ENCODE measurements at places on chromosomes 2 and 18. TPM values are rescaled to one million over a fixed set of nuclear protein-coding genes. Genes with fewer than 3 reads are reported as not detected.

- H3K27ac ChIP-seq: no peak overlapping the region
- H3K4me1 ChIP-seq: peaks cover 7% of the 10 kb centered on the region
- no peaks in the 10 kb centered on the region for H3K27me3 ChIP-seq
Observed at GRCh38 chr2:222635295-222635694, 20.6 kb downstream of the FARSB start.

- DNase-seq: peak; percentile 22
- no peaks in the 10 kb centered on the region for H3K36me3 ChIP-seq
- no peak overlapping the region for H3K27ac ChIP-seq
- peak overlapping the region; percentile 62 for H3K4me3 ChIP-seq
- H3K27me3 ChIP-seq: no peaks in the 10 kb centered on the region
- H3K4me1 ChIP-seq: peaks cover 12% of the 10 kb centered on the region
Observed at GRCh38 chr2:25981596-25982272, 563 bp downstream of the KIF3C start.

GRCh38 chr18:38606841-38607240 lies 1041.2 kb upstream of the CELF4 start:
- no peaks in the 10 kb centered on the region for H3K36me3 ChIP-seq
- H3K4me3 ChIP-seq: no peak overlapping the region
- H3K27me3 ChIP-seq: no peaks in the 10 kb centered on the region
- no peak for DNase-seq
- peaks cover 4% of the 10 kb centered on the region for H3K4me1 ChIP-seq

- no peak overlapping the region for H3K27ac ChIP-seq
- H3K27me3 ChIP-seq: no peaks in the 10 kb centered on the region
- no peak for DNase-seq
- no peaks in the 10 kb centered on the region for H3K4me1 ChIP-seq
Observed at GRCh38 chr2:43538034-43538670, 57.7 kb downstream of the THADA start.

- no peak overlapping the region for H3K27ac ChIP-seq
- H3K4me3 ChIP-seq: no peak overlapping the region
- no peaks in the 10 kb centered on the region for H3K36me3 ChIP-seq
- no peaks in the 10 kb centered on the region for H3K4me1 ChIP-seq
- no peak for DNase-seq
Observed at GRCh38 chr2:149160701-149161217, 122.3 kb downstream of the LYPD6B start.

DNA sequence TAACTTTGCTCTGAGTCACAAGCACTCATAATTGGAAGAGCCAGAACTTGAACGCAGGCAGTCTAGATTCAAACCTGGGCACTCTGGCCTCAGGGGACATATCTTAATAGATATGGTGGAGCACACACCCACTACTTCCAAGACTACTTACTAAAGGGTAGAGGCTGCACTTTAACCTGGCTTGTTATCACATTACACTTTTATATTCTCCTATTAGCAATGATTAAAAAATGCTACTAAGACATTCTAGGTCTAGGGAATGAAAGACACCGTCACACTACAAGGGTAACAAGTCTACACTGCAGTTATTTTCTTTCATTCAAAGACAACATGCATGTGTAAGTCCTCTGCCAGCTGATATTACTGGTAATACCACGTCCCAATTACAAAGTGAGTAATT lies 258.8 kb downstream of the ZNF521 start:
- H3K36me3 ChIP-seq: no peaks in the 10 kb centered on the region
- H3K4me3 ChIP-seq: no peak overlapping the region
- no peaks in the 10 kb centered on the region for H3K27me3 ChIP-seq
- peak overlapping the region; percentile 42 for H3K27ac ChIP-seq
- no peaks in the 10 kb centered on the region for H3K4me1 ChIP-seq

DNA sequence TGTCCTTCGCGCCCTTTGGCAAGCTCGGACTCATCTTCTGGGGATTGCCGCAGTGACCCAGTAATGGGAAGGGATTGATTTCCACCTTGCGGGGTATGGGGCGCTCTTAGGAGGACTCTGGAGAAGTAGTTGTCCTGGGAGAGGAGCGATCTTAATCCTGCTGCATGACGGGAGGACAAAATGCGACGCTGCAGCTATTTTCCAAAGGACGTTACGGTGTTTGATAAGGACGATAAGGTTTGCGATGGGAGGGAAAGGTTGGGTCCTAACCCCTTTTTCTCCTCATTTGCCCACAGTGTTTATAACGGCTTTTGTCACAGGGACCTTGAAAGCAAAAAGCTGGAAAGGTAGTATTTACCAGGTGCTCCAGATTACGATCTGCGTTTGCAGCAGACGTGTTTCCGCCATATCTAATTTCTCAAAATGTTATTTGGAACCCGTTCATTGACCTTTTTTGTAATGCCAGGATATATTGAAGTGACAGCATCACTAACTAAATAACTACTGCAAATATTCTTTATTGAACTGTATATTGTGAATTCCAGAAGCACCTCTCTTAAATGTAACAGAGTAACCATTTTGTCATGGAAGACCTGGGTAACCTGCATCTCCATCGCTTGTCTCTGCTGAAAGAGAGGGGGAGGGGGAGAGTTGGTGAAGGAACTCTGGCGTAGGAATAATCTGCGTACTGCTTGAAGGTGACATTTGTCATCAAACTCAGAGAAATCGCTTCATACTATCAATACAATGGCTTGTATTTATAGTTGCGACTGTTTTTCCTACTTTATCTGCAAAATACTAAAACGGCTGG lies 590 bp downstream of the MDH1 start:
- H3K4me1 ChIP-seq: peaks cover 24% of the 10 kb centered on the region
- H3K27me3 ChIP-seq: no peaks in the 10 kb centered on the region
- no peak for DNase-seq
- no peaks in the 10 kb centered on the region for H3K36me3 ChIP-seq

- no peaks in the 10 kb centered on the region for H3K36me3 ChIP-seq
- no peaks in the 10 kb centered on the region for H3K4me1 ChIP-seq
- no peaks in the 10 kb centered on the region for H3K27me3 ChIP-seq
- DNase-seq: no peak
Observed at GRCh38 chr18:77316008-77316407, 66.4 kb downstream of the GALR1 start.

DNA sequence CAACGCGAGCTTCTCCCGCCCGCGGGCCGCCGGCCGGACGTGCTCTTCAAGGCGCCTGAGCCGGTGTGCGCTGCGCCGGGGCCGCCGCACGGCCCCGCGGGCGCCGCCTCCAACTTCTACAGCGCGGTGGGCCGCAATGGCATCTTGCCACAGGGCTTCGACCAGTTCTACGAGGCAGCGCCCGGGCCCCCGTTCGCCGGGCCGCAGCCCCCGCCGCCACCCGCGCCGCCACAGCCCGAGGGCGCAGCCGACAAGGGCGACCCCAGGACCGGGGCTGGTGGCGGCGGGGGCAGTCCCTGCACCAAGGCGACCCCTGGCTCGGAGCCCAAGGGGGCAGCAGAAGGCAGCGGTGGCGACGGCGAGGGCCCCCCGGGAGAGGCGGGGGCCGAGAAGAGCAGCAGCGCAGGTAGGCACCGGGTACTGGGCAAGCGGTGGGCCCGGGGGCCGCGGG lies 676 bp downstream of the HOXD11 start:
- DNase-seq: no peak
- H3K4me3 ChIP-seq: peak overlapping the region; percentile 27
- H3K36me3 ChIP-seq: no peaks in the 10 kb centered on the region
- H3K27ac ChIP-seq: no peak overlapping the region
- peaks cover 91% of the 10 kb centered on the region for H3K27me3 ChIP-seq

DNA sequence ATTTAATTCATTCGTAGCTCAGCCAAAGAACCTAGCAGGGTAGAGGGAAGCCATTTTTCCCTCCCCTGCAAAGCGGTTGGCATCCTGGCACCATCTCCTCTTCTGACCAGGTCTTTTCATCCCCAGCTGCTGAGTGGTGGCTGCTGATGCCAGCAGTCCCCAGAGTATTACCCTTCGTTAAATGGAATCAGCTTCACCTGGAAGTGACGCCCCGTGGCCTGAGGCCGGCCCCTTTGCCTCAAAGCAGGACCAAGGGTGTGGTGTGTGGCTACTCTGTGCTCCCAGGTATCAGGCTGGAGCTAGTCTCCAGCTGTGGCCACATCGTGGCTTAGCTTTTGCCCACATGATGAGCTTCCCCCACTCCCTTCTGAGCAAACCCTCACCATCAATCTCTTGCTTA lies 12.3 kb upstream of the SP100 start:
- H3K36me3 ChIP-seq: peaks cover 2% of the 10 kb centered on the region
- no peak for DNase-seq
- no peaks in the 10 kb centered on the region for H3K27me3 ChIP-seq
- H3K4me1 ChIP-seq: no peaks in the 10 kb centered on the region

GRCh38 chr2:53463806-53464726 lies 303.5 kb upstream of the CHAC2 start:
- DNase-seq: no peak
- H3K4me1 ChIP-seq: no peaks in the 10 kb centered on the region
- no peaks in the 10 kb centered on the region for H3K36me3 ChIP-seq
- H3K27ac ChIP-seq: no peak overlapping the region
- H3K27me3 ChIP-seq: no peaks in the 10 kb centered on the region

GRCh38 chr2:36502081-36502480 lies 95.9 kb downstream of the FEZ2 start:
- H3K36me3 ChIP-seq: no peaks in the 10 kb centered on the region
- no peaks in the 10 kb centered on the region for H3K4me1 ChIP-seq
- no peak overlapping the region for H3K27ac ChIP-seq
- DNase-seq: no peak
- H3K27me3 ChIP-seq: no peaks in the 10 kb centered on the region

GRCh38 chr2:12702168-12703121 lies 14.3 kb upstream of the TRIB2 start:
- H3K4me3 ChIP-seq: no peak overlapping the region
- DNase-seq: no peak
- no peak overlapping the region for H3K27ac ChIP-seq
- H3K36me3 ChIP-seq: no peaks in the 10 kb centered on the region

GRCh38 chr2:48944956-48945355 lies 189.4 kb upstream of the LHCGR start:
- H3K4me3 ChIP-seq: no peak overlapping the region
- H3K4me1 ChIP-seq: no peaks in the 10 kb centered on the region
- no peak overlapping the region for H3K27ac ChIP-seq
- DNase-seq: no peak

DNA sequence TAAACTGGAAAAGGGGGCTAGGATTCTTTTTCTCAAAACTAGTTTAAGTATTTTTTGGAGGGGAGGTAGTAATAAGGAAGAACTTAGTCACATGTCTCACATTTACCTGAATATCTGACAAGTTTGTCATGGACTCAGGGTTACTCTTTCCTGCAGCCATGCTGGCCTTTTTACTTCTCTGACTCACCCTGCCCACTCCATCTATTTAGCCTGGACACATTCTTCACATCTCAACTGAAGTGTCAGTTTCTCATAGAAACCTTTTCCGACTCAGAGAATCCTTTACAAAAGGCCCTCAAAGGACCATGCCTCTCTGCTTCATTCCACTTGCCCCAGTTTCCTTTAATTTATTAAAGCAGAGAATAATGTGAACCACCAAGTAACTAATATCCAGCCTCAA lies 42.6 kb downstream of the SCN7A start:
- no peaks in the 10 kb centered on the region for H3K4me1 ChIP-seq
- no peak overlapping the region for H3K4me3 ChIP-seq
- no peaks in the 10 kb centered on the region for H3K36me3 ChIP-seq
- DNase-seq: no peak

DNA sequence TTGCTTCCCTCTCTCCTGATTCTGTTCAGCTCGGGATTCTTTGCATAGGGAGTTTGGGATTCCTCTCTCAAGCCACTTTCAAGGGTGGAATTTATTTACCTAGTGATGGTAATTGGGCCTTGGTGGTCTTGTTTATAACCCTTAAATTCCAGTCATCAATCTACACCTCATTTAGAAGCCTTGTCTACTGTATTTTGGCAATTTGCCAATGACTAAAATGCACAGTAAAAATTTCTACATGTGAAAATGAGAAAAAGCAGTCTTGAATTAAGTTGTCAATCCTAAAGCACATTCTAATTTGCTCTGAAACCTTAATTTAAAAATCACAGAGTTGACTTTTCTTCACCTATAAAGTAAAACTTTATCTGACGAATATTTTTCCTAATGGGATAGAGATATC lies 749.2 kb upstream of the CRIM1 start:
- no peaks in the 10 kb centered on the region for H3K4me1 ChIP-seq
- no peaks in the 10 kb centered on the region for H3K27me3 ChIP-seq
- no peaks in the 10 kb centered on the region for H3K36me3 ChIP-seq
- no peak overlapping the region for H3K27ac ChIP-seq

- no peak for DNase-seq
- H3K36me3 ChIP-seq: no peaks in the 10 kb centered on the region
- no peaks in the 10 kb centered on the region for H3K27me3 ChIP-seq
- no peak overlapping the region for H3K4me3 ChIP-seq
Observed at GRCh38 chr2:240462707-240463273, 27.3 kb downstream of the GPC1 start.

DNA sequence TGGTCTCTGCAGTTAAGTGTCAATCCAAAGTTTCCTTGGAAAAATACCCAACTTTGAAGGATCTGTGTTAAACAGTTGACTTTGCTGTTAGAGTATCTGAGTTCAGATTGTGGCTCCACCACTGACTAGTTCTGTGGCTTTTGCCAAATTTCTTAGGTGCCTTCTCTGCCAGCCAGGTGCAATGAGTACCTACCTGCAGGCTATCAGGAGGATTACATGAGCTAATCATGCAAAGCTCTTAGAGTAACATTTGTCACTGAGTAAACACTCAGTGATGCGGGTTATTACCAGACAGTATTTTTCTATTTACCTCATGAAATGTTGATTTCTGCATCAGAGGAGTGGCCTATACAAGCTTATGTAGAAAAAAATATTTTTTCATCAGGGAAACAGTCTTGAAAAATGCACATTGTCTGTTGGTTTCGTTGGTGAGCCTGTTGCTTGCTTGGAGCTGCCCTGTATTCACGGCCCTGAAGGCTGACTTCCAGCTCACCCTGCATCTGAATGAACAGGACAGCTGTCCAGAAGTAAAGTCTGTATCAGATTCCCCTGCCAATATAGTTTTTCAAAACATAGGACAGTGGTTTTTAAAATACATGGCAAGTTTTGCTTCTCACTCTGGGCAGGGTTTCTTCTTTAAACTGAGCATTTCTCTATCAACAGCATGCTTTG lies 235.1 kb downstream of the CDCA7 start:
- no peaks in the 10 kb centered on the region for H3K4me1 ChIP-seq
- H3K27ac ChIP-seq: no peak overlapping the region
- no peak for DNase-seq
- H3K27me3 ChIP-seq: no peaks in the 10 kb centered on the region
- H3K36me3 ChIP-seq: no peaks in the 10 kb centered on the region

- H3K4me1 ChIP-seq: no peaks in the 10 kb centered on the region
- no peak overlapping the region for H3K27ac ChIP-seq
- no peak overlapping the region for H3K4me3 ChIP-seq
Observed at GRCh38 chr2:156845806-156846558, 409.8 kb downstream of the GPD2 start.

The CCDC195 gene
- polyA plus RNA-seq: not detected

The PXDN gene
- 1.1 TPM for polyA plus RNA-seq

The ADD2 gene
- 1.7 TPM for polyA plus RNA-seq

The CEBPZOS gene
- polyA plus RNA-seq: 25.9 TPM

The FER1L5 gene
- polyA plus RNA-seq: not detected

The INO80B gene
- 33.0 TPM for polyA plus RNA-seq

The C2orf80 gene
- polyA plus RNA-seq: not detected

The RTP5 gene
- polyA plus RNA-seq: not detected

The SPEG gene
- polyA plus RNA-seq: 4.6 TPM

The UGT1A5 gene
- polyA plus RNA-seq: 0.48 TPM

The DNAJC5G gene
- polyA plus RNA-seq: not detected
